ENCODE measurements at places on chromosomes 3 and 15. TPM values are rescaled to one million over a fixed set of nuclear protein-coding genes. Genes with fewer than 3 reads are reported as not detected.

The P2RY12 gene
- 0.56 TPM for polyA plus RNA-seq

The MFN1 gene
- 48.7 TPM for polyA plus RNA-seq

The ALDH1A3 gene
- 15.8 TPM for polyA plus RNA-seq

The ROPN1 gene
- not detected for polyA plus RNA-seq

The EIF1B gene
- polyA plus RNA-seq = 46.4 TPM

The OXTR gene
- polyA plus RNA-seq = 0.31 TPM

The PLSCR2 gene
- polyA plus RNA-seq = not detected

The CSTA gene
- polyA plus RNA-seq = 15.7 TPM

The PYGO1 gene
- polyA plus RNA-seq = 1.6 TPM

The SI gene
- not detected for polyA plus RNA-seq
